Dermis blood vessel endothelial cell (primary cell): ENCODE measurements at places on chromosomes 2 and 18. TPM values are rescaled to one million over a fixed set of nuclear protein-coding genes. Genes with fewer than 3 reads are reported as not detected.

The DSC1 gene
- not detected in 2 replicates for total RNA-seq

The GNAL gene
- 0.51 and 0.68 TPM in 2 replicates for total RNA-seq

The CACNB4 gene
- total RNA-seq, result 0.14 and 0.17 TPM in 2 replicates

The TNFAIP6 gene
- under 0.01 TPM in 1 of 2 replicates, not detected in the other for total RNA-seq

The NTSR2 gene
- not detected in 2 replicates for total RNA-seq

The KCNIP3 gene
- 0.14 and 0.51 TPM in 2 replicates for total RNA-seq

The MBP gene
- 5.6 and 6.3 TPM in 2 replicates for total RNA-seq

The GGCX gene
- total RNA-seq, result 57.3 and 58.7 TPM in 2 replicates

The TCF23 gene
- total RNA-seq, result not detected in 2 replicates

DNA sequence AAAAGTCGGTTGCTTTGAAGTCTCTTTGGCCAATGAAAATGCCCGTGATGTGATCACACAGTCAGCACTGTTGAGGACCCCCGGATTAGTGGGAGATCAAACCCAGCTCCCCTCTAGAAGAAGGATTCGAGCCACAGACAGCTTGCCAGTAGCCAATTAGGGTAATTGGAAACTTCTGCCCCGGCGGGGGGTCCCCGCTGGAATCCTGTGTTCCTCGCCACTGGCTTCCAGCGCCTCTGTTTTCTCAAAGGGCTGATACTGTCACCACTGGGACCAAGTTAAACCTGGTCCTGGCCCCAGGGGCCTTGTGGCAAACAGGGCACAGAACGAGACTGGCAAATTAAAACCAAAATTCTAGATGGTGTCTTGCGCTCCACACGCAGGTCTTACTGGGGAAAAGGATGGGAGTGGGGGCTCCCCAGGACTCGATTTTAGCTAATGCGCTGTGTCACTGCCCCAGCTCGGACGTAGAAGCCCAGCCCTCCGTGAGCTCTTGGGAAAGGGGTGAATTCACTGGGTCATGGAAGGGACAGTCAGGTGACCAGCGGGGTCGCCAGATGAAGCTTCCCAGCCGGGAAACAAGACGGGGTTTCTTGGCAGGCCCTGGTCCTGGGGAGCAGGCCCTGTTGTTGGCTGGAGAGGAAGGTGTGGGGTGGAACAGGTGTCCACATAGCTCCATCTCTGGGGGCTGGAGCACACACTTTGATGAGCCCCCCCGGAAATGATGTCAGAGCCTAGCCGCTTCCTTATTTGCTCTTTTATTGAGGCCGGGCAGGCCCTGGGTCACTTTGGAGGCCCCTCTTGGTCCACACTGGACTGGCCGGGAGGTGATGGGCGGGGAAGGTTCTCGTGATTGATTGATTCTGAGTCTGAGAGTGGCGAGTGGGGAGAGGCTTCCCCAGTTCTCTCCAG, 90.2 kb downstream of the SMAD7 start:
- DNase-seq, result no peak

DNA sequence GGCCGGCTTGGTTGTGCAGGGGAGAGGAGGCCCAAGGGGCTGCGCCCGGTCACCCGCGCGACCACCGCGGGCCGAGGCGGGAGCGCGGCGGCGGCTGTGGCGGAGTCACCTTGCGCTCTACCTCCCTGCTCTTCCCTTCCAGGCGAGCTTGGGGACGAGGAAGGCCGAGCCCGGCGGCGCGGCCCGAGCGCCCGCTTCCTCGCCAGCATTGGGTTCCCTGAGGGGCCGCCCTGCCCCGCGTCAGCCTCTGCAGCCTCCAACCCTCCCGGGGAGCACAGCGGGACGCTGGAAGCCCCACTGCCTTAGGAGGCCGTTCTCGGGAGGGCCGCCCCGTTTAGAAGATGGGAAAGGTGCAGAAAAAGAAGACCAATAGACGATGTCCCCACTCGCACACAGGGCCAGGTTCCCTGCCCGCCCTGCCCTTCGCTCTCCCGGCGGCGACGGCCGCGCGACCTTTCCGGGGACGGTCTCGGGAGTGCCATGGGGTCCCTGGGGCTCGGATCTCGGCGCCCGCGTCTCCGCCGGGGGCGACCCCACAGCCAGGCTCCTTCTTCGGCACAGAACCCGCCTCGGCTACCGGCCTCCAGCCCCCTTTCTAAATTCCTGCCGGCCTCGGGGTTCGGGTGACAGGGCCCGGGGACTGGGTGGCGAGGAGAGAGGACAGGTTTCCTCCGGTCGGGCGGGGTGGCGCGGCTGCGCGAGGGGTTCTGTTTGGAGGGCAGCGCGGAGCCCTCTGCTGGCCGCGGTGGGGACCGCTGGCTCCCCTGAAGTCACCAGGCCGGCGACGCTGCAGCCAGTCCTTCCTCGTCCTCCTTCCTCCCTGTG, 85.5 kb downstream of the HS6ST1 start:
- peak; percentile 86 for DNase-seq

DNA sequence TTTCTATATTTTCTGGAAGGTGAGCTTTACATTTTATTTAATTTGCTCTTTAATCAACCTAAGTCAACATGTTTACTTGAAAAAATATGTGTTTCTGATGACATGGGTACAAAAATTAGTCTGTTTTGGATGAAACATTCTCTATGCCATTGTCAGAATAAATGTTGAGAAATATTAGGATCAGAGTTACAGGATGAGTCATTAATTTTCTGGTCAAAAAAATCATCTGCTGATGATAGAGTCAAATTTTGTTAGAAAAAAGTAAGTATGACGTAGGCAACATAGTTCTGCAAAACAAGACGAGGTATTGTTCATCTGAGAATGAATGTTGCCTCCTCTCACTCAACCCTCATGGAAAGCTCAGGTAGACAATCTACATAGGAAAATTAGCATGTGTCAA, 107.6 kb upstream of the CAVIN2 start:
- DNase-seq, result no peak

GRCh38 chr2:193793914-193794313, 1599.2 kb upstream of the TMEFF2 start:
- no peak for DNase-seq

DNA sequence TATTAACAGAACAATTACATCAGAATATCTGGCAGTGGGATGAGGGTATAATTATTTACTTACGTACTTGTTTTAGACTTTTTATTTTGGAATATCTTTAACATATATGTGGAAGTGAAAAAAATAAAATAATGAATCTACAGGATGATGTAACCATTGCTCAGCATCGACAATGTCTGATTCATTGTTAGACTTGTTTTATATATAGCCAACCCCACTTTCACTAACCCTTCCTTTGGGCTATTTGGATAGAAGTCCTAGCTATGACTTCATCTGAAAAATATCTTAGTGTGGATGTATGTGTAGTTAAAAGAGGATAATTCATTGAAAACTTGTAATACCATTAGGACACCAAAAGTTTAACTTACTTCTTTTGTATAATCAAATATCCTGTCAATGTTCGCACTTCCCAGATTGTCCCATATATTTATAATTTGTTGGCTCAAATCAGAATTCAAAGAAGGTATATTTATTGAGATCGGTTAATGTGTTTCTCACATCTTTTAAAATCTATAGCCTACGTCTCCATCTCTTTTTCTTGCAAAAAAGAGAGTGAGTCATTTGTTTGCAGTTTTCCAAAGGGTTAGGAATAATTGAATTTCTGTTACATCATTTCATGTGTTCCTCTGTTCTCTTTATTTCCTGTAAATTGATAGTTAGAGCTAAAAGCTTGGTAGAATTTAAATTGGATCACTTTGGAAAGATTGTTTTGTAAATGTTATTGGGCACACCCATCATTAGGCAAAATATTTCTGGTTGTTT, 506.1 kb upstream of the FAM98A start:
- peak; percentile 77 for DNase-seq

- DNase-seq, result no peak
Measured at GRCh38 chr2:154361276-154361675, 337.2 kb upstream of the KCNJ3 start.

GRCh38 chr2:135791418-135792190, 45.4 kb downstream of the LCT start:
- DNase-seq, result no peak

DNA sequence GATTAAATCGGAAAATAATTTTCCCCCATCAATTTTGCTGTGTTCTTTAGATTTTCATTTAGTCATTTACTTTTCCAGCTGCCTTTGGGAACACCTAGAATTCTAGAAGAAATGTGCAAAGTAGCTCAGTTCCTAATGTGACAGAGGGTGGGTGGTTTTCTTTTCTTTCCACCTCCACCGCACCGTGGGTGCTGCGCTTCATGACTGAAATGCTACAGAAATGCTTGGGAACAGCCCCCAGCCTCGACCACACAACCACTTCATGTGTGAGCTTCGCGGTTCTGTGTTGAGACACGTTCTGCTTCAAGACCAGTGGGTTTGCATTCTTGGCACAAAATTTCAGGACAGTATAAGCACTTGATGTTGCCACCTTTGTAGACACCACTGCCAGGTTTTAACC, 30.9 kb downstream of the E2F6 start:
- DNase-seq, result no peak

DNA sequence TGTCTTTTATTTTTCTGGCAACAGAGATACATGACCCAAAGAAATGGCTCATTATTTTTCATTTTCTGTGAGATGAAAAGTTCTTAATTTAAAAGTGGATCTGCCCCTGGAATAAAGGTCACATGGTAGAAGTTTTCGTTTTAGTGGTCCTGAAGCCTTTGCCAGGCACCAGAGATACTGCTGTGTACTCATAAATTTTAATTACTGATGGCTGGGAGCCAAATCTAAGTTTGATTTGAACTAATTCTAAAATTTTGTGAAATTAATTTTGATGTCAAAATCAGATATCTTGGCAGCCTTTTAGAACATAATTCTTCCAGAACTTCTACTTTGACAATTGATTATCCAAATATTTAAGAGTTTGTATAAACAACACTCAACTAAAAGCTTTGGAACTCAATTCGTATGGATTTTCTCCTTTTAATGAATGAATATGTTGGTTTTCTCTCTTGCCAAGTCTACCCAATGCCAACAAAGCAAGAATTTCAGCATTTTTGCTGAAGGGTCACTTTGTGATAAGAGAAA, 128.5 kb upstream of the SP5 start:
- no peak for DNase-seq

- DNase-seq, result peak; percentile 53
Measured at GRCh38 chr2:46644690-46645385, 165.5 kb downstream of the TMEM247 start.

DNA sequence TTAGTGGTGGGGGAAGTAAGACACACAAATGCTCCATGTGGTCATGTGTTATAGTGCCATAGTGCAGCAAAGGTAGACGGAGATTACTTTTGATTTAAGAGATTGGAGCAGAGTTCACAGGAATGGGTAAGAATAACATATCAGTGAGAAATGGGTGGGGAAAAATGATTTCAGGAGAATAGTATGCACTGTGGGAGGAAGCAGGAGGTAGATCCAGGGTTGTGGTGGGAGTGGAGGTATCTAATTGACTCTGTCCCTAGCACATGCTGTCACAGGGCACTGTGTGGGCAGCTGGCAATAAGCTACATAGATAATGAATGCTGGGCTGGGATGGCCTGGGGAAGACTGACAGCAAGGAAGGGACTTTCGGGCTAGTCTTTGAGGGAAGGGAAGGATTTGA, 65.3 kb downstream of the STAT1 start:
- peak; percentile 45 for DNase-seq

DNA sequence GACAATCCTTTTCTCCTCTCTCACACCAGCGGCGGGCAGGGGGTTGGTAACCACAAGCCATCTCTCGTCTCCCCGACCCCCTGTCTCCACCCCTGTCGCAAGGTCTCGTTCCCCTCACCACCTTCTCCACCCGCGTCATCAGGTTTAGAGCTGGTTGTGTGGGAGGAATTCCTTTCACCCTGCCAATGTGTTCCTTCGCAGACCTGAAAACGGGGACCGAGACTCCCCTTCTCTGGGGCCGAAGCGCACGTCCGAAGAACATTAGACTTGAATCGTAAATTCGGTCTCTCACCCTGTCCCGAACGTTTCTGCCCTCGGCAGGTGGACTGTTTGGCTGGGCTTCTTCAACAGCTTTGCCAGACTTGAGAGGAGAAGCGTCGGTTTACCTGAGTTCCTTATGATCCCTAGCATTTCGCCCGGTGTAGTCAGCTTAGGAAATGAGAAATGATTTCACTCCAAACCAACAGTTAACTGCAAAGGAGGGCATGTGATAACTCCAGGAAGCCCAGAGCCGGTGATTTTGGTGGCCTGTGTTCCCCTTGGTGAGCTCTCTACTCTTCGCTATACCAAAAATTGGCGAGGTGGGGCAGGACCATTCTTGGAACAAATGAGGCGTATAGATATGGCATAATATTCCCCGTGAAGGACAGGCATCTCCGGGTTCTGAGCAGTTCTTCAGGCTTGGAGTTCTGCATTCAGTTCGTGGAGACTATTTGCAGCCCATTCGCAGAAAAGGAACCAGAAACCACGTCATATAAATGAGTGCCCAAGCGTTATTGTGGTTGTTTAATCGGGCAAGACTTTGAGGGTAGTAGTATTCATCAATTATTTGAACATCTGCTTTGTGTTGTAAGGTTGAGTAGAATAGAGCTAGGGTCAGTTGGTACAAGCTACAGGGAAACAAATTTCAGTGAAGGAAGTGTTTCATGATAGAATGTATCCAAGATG, 694 bp downstream of the CFAP36 start:
- peak; percentile 33 for DNase-seq

- no peak for DNase-seq
Measured at GRCh38 chr2:3025984-3026383, 351.6 kb downstream of the EIPR1 start.

- DNase-seq, result no peak
Measured at GRCh38 chr2:131588152-131588873, 60.6 kb downstream of the CCDC74A start.

DNA sequence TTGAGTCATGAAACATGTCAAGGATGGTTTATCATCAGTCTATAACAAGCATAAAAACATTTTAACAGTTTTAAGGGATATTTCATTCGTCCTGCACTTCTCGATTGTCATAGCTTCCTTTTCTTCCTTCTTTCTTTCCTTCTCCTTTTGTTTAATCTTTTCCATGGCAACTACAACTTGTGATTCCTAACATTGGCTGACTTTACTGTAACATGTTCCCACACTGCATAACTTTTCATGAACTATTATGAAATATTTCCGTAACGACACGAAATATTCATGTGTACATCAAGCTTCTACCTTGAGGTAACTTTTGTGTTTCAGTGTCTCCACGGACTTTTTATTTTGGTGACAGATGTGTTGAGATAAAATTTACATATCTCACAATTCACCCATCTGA, 134.4 kb downstream of the ACTR3 start:
- DNase-seq, result no peak
